PC-3 (cell line): ENCODE measurements at places on chromosomes 7 and 10. TPM values are rescaled to one million over a fixed set of nuclear protein-coding genes. Genes with fewer than 3 reads are reported as not detected.

DNA sequence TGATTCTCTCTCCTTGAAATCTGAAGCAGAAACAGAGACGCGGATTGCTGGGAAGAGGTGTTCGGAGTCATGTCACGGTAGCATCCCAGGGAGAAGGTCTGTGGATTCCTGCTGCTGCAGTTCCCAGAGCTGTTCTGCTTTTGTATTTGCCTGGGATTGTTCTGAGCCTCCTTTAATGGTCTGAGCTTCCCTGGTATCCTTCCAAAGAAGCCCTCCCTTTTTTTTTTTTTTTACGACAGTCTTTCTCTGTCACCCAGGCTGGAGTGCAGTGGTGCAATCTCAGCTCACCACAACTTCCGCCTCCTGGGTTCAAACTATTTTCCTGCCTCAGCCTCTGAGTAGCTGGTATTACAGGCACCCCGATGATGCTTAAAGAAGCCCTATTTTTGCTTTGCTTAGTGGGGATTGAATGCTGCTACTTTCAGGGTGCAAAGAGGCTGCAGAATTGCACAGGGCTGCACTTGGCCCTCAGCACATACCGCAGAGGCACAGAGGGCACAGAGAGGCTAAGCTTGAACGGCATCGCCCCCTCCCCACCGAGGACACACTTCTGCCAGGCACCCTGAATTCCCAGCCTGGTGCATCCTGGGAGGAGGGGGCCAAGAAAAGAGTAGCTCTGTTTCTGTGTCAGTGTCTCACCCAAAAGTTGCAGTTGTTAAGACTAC is 208.6 kb upstream of the GALNT17 start:
- H3K36me3 ChIP-seq = no peaks in the 10 kb centered on the region
- H3K4me1 ChIP-seq = no peaks in the 10 kb centered on the region
- H3K27me3 ChIP-seq = no peaks in the 10 kb centered on the region
- DNase-seq = no peak

DNA sequence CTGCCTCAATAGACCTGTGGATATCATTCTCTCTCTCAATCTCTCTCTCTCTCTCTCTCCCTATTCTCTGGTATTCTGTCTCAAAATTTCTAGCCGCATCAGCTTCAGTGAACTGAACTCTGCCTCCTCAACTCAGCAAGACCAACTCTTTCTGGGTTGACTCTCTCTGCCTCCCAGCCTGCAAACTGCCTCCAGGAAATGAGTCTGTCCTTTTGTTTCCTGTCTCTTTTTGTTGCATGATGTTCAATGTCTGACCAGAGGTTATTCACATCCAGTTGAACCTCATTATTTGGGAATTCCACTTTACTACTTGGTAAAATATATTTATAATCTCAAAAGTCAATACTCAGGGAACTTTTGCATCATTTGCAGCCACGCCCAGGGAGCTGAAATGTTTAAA is 682.7 kb upstream of the FZD8 start:
- H3K4me1 ChIP-seq = peaks cover 18% of the 10 kb centered on the region
- H3K27ac ChIP-seq = peak overlapping the region; percentile 57
- no peaks in the 10 kb centered on the region for H3K27me3 ChIP-seq
- H3K36me3 ChIP-seq = no peaks in the 10 kb centered on the region

- no peaks in the 10 kb centered on the region for H3K36me3 ChIP-seq
- H3K27me3 ChIP-seq = no peaks in the 10 kb centered on the region
- no peak for DNase-seq
- H3K4me3 ChIP-seq = peak overlapping the region; percentile 70
- peaks cover 13% of the 10 kb centered on the region for H3K4me1 ChIP-seq
- H3K27ac ChIP-seq = no peak overlapping the region
These were observed 53.4 kb upstream of the FHIP2A start for GRCh38 chr10:114767986-114768821.

- DNase-seq = no peak
- no peak overlapping the region for H3K27ac ChIP-seq
- no peaks in the 10 kb centered on the region for H3K36me3 ChIP-seq
- H3K4me1 ChIP-seq = no peaks in the 10 kb centered on the region
These were observed 1079.9 kb downstream of the CNTNAP2 start for GRCh38 chr7:147196481-147196880.

DNA sequence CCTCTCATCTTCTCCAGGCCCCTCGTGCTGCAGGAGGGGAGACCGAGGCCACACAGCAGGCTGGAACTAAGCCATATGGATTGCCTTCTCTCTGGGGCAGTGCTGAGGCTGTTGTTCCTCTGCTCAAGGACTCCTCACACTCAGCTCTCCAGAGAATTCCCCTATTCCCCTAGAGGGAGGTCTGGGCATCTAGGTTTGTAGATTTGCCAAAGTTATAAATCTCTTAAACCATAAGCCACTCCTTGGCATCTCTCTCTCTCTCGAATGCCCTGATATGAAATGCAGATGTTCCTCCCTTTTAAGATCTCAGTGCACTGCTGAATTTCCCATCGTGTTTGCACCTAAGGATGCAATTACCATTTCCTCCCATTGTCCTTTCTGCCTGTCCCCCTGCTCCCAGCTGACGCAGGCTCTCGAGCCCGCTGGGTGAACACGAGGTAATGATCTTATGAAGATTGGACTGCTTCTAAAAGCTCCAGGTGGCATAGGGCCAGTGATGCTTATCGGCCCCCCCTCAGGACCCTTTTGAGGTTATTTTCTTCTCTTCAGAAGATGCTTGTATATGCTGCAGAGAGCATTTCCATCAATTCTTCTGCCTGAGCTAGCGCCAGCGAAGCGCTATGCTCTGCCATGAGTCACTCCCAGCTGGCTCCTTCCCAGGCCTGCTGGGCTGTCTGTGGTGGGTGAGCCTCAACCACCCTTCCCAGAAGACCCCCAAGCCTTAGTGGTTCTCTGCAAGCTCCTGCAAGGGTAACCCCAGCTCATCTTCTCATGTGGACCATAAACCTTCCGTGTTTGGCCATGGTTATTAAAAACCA is 41.6 kb upstream of the AQP1 start:
- no peak overlapping the region for H3K27ac ChIP-seq
- no peak for DNase-seq
- H3K4me1 ChIP-seq = no peaks in the 10 kb centered on the region
- H3K4me3 ChIP-seq = no peak overlapping the region

- H3K36me3 ChIP-seq = no peaks in the 10 kb centered on the region
- no peak overlapping the region for H3K4me3 ChIP-seq
- H3K4me1 ChIP-seq = no peaks in the 10 kb centered on the region
- DNase-seq = no peak
These were observed 115.4 kb upstream of the TNRC18 start for GRCh38 chr7:5539013-5539411.

DNA sequence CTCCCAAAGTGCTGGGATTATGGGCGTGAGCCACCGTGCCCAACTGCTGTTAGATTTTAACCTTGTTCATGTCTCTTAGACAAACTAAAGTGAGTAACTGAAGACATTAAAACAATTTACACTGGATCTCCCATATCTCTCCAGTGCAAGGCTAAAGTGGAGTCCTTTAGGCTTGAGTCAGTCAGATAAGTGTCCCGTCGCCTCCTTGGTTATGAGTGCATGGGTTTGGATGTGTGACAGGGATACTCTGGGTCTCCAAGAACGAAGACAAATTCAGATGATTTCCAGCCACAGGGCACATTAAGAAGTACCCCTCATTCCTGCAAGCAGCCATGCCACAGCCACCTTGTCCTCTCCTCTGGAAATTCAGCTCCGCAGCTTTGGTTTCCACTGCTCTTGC is 66.1 kb upstream of the PDZD8 start:
- H3K27me3 ChIP-seq = no peaks in the 10 kb centered on the region
- no peak for DNase-seq
- H3K4me1 ChIP-seq = peaks cover 13% of the 10 kb centered on the region
- no peaks in the 10 kb centered on the region; the same call in 1 of the 2 replicates for H3K36me3 ChIP-seq
- no peak overlapping the region for H3K4me3 ChIP-seq

DNA sequence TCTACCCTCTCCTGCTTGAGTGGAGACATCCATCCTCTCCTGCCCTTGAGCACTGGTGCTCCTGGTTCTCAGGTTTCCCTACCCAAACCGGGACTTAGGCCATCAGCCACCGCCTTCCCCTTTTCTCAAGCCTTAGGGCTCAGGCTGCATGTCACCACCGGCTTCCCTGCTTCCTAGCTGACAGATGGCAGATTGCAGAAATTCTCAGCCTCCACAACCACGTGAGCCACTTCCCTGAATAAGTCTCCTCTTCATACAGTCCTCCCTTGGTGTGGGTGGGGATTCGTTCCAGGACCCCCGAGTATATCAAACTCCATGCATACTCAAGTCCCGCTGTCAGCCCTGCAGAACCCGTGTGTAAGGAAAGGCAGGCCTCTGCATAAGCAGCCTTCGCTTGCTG is 203.5 kb upstream of the ZNF32 start:
- no peak overlapping the region for H3K27ac ChIP-seq
- H3K4me1 ChIP-seq = no peaks in the 10 kb centered on the region; the same call in 1 of the 2 replicates
- no peak overlapping the region for H3K4me3 ChIP-seq
- no peaks in the 10 kb centered on the region for H3K27me3 ChIP-seq

DNA sequence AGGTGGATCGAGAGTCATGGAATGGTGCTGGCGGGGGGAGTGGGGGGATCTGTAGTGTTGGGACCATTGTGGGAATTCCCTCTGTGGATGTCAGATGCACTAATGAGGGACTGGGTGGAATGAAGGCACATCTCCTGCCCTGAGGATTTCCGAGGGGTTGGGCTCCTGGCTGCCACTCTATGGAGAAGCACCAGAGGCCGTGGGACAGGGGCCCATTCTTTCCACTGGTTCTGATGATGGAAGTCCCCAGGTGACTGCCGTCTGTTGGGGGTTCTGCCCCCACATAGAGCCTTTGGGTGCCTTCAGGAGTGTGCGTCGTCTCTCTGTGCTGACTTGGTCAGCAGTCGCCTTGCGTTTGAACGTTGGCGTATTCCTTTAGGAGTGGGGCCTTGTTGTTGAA is 202.9 kb downstream of the GLRX3 start:
- no peaks in the 10 kb centered on the region for H3K36me3 ChIP-seq
- no peak overlapping the region for H3K4me3 ChIP-seq
- no peaks in the 10 kb centered on the region for H3K27me3 ChIP-seq
- no peak overlapping the region for H3K27ac ChIP-seq
- no peaks in the 10 kb centered on the region for H3K4me1 ChIP-seq

DNA sequence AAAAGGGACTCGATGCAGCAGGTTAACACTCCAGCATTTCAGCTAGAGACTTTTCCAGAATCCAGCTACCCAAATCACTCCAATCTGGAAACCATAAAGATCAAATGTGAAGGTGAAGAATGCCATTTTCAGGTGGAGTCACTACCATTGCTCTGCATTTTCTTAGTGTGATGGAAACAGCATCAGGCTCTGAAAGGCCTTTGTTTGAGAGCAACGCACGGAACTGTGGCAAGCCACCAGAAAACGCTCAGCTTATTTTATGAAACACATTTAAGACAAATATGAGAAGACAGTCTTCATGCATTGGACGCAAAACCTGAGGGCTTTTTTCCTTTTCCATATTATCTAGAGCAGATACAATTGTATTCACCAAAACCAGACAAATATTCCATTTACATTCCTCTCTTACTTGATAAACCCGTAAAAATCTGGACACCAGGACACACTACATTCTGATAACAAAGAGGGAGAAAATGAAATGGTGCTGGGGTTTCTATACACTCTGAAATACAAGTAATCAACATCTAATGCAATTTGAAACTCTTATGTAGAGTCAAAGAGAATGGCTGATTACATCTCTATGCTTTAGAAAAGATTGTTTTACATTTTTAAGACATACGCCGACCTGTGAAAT is 99.1 kb downstream of the NRP1 start:
- H3K27me3 ChIP-seq = no peaks in the 10 kb centered on the region
- H3K36me3 ChIP-seq = peaks cover 65% of the 10 kb centered on the region
- H3K4me3 ChIP-seq = no peak overlapping the region
- no peak for DNase-seq
- H3K4me1 ChIP-seq = peaks cover 49% of the 10 kb centered on the region
- H3K27ac ChIP-seq = peak overlapping the region; percentile 66

- no peaks in the 10 kb centered on the region for H3K36me3 ChIP-seq
- no peak overlapping the region for H3K4me3 ChIP-seq
- no peaks in the 10 kb centered on the region for H3K27me3 ChIP-seq
- H3K27ac ChIP-seq = no peak overlapping the region
- no peak for DNase-seq
These were observed 223.7 kb downstream of the MAD1L1 start for GRCh38 chr7:2008936-2009540.

TMEM184A gene
- 23.1 and 31.3 TPM in 2 replicates for total RNA-seq

GFRA1 gene
- not detected in 2 replicates for total RNA-seq

SFRP5 gene
- total RNA-seq = not detected in 2 replicates
